ENCODE measurements at places on chromosomes 3 and 15.

- DNase-seq: no peak
Observed at GRCh38 chr3:188106887-188107830, 46.8 kb upstream of the LPP start.

DNA sequence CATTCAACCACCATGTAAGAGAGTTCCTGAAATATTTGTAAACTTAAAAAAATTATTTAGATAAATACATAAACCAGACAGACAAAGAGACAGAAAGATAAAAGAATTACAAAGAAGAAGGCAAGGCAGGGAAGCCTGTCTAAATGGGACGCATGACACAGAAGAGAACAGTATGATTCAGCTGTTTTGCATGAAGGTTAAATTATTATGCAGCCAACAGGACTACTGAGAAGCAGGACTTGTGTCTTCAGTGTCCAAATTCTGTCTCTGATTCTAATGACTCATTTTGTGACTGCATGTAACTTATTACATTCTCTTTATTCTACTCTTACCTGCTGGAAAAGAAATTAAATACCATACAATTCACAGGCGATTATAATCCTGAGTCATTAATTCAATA, 340.4 kb upstream of the KCNMB2 start:
- no peak for DNase-seq

- DNase-seq: no peak
Observed at GRCh38 chr3:128523591-128523990, 30.6 kb upstream of the GATA2 start.

DNA sequence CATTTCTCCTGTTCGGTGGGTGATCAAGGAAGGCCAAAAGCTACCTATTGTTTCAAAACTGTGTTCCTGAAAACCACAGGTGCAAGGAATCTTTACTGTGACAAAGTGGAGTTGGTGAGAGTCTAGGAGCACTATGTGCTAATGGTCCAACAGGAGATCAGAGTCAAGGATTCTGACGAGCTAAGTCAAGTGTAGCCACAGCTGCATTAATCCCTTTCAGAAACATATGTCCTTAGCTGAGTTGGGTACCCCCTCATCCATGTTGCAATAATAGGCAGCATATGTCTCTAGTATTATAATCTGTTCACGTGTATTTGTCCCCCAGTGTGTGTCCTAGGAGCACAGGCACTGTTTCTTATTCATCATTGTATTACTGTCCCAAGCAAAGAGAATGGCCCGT, 1.7 kb downstream of the VPS39 start:
- no peak for DNase-seq

DNA sequence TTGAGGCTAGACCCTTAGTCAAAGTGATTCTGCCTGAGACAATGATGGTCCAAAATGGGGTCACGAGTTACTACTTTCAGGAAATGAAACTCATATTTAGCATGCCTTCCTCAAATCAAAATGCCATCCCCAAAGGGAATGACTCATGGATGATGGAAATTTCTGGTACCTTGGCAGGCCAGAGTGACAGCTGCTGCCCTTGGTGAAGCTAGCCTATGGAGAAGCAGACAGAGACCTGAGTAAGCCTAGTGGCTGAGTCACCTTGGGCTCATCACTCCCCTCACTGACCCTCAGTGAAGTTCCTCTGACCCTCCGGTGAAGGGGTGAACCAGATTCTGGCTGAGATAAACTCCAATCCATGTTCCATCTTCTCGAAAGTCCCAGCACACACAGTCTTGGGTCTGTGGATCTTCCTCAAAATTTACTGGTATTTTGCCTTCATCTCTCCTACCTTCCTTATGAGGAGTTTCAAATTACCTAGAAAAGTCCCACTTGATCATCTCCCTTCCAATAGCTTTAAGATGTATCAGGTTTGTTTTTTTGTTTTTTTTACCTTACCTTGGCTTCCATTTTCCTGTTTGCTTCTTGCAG, 54.5 kb upstream of the ABHD17C start:
- DNase-seq: no peak

DNA sequence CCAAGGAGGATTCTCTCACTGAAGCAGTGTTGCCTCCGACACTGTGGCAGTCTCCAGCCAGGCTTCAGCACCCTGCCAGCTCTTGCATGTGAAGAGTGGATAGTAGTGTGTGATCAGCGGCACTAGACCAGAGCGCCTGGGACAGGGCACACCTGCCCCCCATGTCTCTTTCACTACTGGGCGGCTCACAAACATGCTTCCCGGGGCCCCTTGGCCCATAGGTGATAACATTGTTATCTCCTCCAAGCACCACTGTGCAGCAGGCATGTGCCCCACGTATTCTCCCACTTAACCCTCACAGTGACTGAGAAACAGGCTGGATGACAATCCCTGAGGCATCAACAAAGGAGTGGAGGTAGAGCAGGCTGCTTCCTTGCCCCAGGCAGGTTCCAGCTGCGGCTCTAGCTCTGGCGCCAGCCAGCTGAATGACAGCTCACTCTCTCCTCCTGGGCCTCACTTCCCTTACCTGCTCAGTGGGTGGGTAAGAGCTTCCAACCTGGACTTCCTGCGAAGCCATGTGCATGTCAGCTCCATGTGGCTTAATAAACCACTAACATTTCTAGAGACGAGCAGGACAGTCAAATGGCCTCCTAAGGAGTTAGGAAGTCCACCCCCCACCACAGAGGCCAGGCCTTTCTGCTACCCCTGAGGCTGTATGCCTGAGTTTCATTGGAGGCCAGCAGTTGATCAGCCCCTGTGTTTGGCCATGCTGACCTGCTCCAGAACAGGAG, 37.8 kb downstream of the KLF13 start:
- no peak for DNase-seq

GRCh38 chr15:59678620-59679019, 10.5 kb downstream of the BNIP2 start:
- no peak for DNase-seq

DNA sequence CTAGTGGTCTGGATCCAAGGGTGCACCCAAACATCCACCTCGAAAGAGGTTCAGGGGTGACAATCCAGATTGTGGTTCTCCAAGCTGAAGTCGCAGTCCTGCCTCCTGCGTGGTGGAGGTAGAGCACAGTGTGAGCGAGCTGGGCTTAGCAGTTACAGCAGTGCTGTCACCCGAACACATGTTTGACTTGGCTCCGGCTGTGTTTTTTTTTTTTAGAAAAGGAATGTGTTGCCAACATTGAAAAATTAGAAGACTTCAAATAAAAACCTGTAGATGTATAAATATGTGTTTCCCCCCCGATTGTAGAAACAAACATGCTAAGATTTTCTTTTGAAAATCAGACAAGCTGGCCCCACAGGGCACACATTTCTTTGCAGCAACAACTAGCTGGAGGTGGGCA, 530.8 kb downstream of the SHQ1 start:
- DNase-seq: no peak

DNA sequence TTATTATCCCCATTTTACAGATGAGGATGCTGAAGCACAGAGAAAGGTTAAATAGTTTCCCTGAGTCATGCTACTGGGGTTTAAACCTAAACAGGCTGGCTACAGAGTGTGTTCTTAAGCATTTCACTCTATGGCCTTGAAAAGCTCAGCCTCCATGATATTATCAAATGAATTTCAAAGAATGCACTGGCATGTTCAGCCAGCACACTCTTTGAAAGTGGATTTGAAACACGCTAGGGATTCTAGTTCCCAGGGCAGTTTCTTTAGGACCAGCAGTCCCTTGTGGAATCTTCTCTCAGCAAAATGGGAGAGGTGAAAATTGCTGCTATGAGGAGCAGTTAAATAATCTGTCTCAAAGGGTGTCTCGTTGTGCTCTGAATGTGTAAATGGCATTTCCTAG, 213.3 kb downstream of the EPHB1 start:
- no peak for DNase-seq

- DNase-seq: no peak
Observed at GRCh38 chr3:24641628-24642027, 147.0 kb upstream of the THRB start.

DNA sequence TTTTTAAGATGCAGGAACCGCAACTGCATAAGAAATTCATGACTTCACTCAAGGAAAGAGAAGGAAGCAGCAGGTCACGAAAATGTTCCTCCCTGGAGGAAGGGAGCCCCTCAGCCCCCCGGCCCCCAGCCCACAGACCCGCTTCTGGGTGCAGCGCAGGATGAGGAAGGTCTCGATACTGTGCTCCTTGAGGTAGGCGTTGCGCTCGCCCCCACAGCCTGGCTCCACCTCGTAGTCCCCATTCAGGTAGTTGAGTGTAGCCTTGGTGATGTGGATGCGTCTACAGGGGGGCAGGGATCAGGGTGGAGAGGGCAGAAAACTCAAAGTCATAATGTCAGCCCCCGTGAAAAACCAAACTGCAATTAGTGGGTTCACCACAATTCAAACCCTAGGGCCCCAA, 121.4 kb downstream of the ADCY5 start:
- no peak for DNase-seq

GRCh38 chr15:32956711-32957110, 237.8 kb downstream of the FMN1 start:
- DNase-seq: no peak

DNA sequence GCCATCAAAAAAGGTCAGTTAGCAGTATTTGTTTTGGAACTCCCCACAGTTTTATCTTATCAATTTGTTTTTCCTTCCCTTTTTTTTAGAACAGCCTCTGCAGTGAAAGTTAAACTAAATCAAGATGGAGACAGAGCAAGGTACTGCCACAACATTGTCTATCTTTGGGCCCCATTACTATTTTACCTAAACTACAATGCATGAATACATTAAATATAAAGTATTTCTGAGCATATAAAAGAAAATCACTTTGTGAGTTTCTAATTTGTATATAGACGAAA, 139.5 kb downstream of the MEIS2 start:
- DNase-seq: no peak

DNA sequence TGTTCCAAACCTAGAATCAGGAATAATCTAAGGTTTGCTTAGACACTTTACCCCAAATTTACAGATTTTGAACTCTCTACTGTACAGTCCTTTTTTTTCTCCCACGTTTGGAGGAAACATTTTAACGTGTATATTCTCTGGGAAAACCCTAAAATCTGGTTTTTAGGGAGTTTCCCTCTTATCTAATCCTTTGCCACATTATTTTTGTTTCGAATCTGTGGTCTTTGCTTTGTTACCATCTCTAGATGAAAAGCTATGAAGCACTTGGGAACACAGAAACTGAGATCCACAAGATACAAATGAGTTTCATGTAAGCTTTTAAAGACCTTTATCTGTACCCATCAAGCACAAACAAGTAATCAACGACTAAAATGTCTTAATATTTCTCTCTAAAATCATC, 41.3 kb downstream of the PLD1 start:
- no peak for DNase-seq

DNA sequence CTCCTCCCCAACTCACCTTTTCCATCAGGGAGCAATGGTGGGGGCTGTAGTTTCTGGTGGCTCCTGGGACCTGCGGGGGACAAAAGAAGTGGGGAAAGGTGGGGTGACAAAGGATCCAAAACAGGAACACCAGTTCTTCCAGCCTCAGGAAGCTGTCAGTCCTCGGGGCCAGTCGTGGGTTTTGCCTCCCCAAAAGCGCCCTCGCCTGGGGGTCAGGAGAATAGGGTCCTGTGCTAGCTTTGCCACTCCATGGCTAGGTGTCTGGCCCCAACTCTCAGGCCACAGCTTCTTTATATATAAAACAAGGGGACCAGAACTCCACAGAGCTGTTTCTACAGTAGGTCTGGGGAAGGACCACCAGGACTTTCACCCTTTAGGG, 4.0 kb downstream of the CCDC9B start:
- no peak for DNase-seq

- peak; percentile 6 for DNase-seq
Observed at GRCh38 chr3:37729119-37729518, 132.6 kb upstream of the CTDSPL start.

DNA sequence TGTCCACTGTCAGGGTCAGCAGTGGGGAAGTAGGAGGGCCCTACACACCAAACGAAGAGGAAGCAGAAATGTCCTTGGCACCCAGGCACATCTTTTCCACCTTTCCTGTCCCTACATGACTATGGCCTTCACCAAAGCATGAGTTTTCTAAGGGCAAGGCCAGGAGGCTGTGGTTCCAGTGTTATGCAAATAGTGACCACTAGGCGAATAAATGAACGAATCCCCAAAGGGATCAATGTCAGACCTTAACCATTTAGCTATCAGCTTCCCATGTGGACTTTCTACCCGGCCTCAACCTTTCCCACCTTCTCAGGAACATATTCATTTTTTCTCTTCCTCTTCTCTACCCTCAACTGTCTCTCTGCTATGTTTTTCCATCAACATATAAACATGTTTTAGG, 63.1 kb downstream of the NTRK3 start:
- DNase-seq: no peak

GRCh38 chr3:113086560-113087461, 96.0 kb downstream of the GTPBP8 start:
- peak; percentile 91 for DNase-seq

GRCh38 chr3:81974751-81975150, 213.3 kb upstream of the GBE1 start:
- no peak for DNase-seq

GRCh38 chr3:185150561-185150960, 2.3 kb downstream of the C3orf70 start:
- no peak for DNase-seq

- no peak for DNase-seq
Observed at GRCh38 chr3:46091741-46092701, 64.7 kb upstream of the XCR1 start.

GRCh38 chr3:143581972-143582722, 266.1 kb downstream of the SLC9A9 start:
- no peak for DNase-seq

GRCh38 chr3:59563966-59564365, 514.1 kb upstream of the CFAP20DC start:
- DNase-seq: no peak

GRCh38 chr3:129016356-129016719, 15.2 kb downstream of the EFCC1 start:
- peak; percentile 92 for DNase-seq

DNA sequence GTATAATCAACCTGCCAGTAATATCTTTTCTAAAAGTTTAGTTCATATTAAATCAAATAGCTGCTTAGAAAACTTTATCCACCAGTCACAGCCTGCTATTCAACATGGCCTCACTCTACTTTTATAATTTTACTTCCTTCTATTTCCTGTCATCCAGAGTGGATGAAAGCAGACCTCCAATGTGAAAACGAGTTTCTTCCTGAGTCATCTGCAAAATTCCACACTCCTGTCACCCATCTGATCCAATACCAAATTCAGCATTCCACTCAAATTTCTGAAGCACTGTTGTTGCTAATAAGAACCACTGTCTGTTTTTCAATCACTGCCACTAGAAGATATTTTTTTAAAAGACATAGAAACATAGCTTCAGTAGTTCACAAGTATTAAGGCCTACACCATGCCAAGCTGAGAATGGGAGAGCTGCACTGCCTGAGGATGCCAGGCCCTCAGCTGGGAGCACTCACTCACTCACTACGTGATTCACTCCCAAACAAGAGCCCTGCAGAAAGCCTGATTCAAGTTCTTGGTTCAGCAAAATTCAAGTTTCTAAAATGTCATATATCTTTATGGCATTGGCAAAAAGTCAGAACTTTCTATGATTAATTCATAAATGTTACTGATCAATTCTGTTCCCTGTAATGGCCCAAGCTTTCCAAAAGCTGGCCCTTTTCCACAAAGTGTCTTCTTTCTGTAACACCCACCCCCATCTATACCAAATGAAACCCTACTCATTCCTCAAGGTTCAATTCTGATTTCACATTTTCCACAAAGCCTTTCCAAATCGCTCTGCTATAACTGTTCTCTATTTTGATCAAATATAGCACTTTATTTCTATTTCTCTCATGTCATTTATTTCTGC, 82.9 kb downstream of the FSIP1 start:
- DNase-seq: no peak

- no peak for DNase-seq
Observed at GRCh38 chr15:25171111-25171811, 216.5 kb downstream of the SNRPN start.

Measured in SW480 (cell line).